Activated CD4-positive, alpha-beta T cell treated with anti-CD3 and anti-CD28 coated beads, Interleukin-2, amount 10 ng/mL, durations not matched to agents 7 days and 5 days (primary cell): ENCODE measurements at places on chromosomes 5 and 9. TPM values are rescaled to one million over a fixed set of nuclear protein-coding genes. Genes with fewer than 3 reads are reported as not detected.

PCDHB15 gene
- total RNA-seq = not detected

KIF24 gene
- total RNA-seq = 12.5 TPM

PRSS3 gene
- not detected for total RNA-seq

MEIKIN gene
- total RNA-seq = not detected

RASGEF1C gene
- total RNA-seq = not detected

N4BP3 gene
- 1.5 TPM for total RNA-seq

DPYSL3 gene
- not detected for total RNA-seq

ITGA1 gene
- total RNA-seq = 2.6 TPM

SLC46A2 gene
- not detected for total RNA-seq

DNA sequence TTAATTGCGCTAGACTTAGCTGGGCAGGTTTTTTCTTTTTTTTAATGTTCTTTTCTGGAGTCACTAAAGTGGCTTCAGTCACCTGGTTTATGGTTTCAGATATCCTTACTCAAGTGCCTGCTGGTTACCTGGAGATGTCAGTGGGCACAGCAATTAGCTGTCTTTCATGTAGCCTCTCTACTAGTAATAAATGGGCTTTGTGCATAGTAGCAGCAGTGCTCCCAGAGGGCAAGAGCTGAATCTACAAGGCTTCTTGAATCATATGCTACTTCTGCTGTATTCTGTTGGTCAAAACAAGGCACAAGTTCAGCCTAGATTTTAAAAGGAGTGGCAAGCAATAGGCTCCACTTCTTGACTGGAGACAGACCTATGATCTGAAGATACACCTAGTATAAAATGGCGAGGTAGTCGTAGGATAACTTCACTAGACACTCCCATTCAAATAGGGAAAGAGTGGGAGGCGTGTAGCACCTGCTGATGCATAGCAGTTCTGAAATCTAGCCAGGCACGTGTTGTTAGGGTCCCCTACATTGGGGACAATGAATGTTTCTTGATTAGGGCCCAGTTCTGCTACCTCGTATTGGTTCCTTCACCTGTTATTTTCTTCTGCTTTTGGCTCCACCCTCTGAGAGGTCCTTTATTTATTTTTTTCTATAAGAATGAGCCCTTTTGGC is 7.0 kb downstream of the SCAMP1 start:
- DNase-seq = no peak

- no peak for DNase-seq
Measured at GRCh38 chr9:69331444-69331843, 6.4 kb downstream of the ENTREP1 start.

GRCh38 chr5:77360973-77361372 is 131.1 kb downstream of the WDR41 start:
- no peak for DNase-seq

DNA sequence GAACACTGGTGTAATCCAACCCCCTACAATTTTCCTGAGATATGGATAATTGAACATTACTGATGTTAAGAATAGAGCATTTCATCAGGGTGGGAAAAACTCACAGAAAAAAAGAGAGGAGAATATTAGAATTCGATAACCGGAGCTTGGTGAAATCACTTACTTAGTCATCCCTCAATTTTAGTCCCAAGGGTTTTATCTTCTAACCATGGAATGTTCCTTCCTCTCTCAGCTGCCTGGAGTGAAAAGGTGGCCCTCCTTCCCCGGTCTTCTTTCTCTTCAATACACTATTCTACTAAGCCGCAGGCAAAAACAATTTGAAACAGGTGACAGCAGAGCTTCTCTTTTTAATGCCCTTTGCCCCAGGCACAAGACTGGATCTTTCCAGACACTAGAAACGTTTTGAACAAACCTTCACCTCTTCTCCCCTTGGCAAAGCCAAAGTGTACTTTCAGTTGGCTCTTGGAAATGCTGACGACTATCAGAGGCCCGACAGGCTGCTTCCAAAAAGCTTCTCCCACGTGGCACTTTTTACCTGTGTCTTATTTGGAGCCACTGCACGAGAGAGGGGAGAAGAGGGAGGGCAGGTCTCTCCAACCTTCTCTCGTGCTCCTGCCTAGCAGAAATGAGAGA is 543.9 kb downstream of the TLE1 start:
- DNase-seq = no peak

DNA sequence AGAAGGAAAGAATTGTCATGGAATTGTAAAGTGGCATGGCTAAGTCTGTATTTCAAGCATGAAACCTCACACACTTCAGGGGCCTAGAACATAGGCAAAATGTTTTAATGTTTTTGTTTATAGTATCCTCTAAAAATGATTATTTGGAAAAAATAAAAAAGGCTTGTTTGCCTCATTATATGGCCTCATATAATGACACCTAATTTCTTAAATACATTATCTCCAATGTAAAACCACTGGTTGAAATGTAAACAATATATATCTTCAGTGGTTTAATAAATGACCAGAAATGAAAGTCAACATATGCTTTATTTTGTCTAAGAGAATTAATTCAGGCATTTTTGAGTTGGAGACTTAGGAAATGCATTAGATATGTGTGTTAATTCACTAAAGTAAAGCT is 1736.6 kb downstream of the EFNA5 start:
- no peak for DNase-seq

GRCh38 chr5:128083811-128084227 is 253 bp downstream of the SLC12A2 start:
- no peak for DNase-seq

DNA sequence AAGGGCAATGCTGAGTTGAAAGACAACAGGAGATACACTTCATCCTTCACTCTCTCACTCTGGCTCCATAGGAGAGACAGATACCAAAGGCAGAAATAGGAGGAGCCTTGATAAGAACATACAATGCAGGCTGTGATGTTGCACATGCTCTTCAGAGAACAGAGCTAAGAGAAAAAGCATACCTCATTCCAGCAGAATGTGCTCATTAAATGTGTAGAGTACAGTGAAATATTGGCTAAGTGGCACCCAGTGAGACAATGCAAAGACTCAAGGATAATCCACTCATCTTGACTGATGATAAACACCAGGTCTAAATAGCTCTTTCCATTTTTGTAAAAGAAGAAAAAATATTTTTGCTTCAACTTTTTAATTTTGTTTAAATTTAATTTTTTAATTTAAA is 139.7 kb downstream of the OR2K2 start:
- DNase-seq = no peak

- no peak for DNase-seq
Measured at GRCh38 chr9:134598884-134599245, 42.7 kb upstream of the COL5A1 start.

GRCh38 chr5:144179226-144179625 is 8.6 kb downstream of the KCTD16 start:
- no peak for DNase-seq

DNA sequence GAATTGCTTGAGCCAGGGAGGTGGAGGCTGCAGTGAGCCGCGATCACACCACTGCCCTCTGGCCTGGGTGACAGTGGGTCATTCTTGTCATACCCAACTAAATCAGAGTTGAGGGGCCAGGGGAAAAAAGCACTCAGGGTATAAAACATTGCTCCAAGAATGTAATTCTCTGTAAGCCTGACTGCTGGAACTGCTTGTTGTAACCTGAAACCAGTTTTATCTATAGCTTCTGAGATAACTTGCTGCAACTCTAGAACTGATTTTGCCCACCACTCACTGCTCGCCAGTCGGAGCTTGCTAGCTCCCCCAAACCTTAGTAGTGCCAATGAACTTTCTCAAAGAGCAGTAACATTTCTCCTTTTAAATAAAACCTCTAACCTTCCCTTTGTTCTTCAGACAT is 9.6 kb upstream of the MSH3 start:
- no peak for DNase-seq
